ENCODE measurements at places on chromosomes 5 and 9.

GRCh38 chr5:123282444-123282843, 140.8 kb downstream of the CEP120 start:
- DNase-seq: no peak

GRCh38 chr5:146703899-146704298, 174.7 kb downstream of the PPP2R2B start:
- no peak for DNase-seq

- DNase-seq: no peak
Measured at GRCh38 chr5:54296386-54296785, 14.0 kb downstream of the ARL15 start.

DNA sequence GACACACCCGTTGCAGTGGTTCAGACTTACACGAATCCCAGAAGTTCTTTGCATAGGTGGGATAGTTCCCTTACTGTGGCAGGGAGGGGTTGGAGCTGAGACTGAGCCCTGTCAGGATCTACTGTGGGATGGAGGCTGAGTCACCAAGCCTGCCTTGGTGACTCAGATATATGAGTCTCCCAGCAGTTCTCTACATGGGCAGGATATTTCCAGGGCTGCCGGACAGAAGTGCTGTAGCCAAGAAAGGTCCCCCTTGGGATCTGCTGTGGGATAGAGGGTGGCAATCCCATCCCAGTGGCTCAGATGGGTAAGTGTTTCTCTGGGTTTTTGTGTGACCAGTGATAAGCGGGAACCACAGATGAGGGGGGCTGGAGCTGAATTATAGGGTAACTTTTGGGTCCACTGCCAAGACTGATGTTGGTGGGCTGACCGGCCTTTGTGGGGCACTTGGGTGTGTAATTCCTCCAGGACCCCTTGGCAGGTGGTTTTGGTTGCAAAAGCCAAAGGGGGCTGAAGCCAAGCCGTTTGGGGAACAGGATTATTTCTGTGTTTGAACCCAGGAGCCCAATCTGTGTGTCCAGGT, 18.7 kb downstream of the XRCC4 start:
- DNase-seq: no peak
